ENCODE measurements at places on chromosomes 1 and 21.

DNA sequence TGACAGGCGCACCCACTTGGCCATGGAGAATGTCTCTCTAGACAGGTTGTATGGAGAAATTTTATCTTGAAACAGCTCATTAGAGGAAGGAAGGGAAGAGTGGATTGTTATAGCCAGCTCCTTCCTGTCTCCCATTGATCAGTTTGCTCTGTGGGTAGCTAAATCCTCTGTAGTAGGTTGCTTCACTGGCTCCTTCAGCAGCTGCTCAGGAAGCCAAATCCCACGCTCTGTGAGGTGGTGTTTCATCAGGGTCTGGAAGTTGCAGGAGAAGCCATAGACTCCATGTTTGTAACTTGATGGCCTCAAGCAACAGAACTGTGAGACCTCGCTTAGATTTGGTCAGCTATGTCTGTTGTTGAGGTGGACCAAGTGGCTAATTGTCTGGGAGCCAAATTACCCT lies 6.8 kb upstream of the NFYC start:
- no peak for DNase-seq

GRCh38 chr1:113684153-113684541 lies 75.1 kb downstream of the PHTF1 start:
- no peak for DNase-seq

- DNase-seq = no peak
Observed at GRCh38 chr21:16180614-16181013, 450.8 kb downstream of the USP25 start.

- DNase-seq = no peak
Observed at GRCh38 chr1:83511146-83511726, 487.7 kb downstream of the TTLL7 start.

GRCh38 chr1:241270016-241270415 lies 87.0 kb downstream of the RGS7 start:
- no peak for DNase-seq

GRCh38 chr1:76833151-76833550 lies 34.1 kb upstream of the ST6GALNAC5 start:
- DNase-seq = no peak

DNA sequence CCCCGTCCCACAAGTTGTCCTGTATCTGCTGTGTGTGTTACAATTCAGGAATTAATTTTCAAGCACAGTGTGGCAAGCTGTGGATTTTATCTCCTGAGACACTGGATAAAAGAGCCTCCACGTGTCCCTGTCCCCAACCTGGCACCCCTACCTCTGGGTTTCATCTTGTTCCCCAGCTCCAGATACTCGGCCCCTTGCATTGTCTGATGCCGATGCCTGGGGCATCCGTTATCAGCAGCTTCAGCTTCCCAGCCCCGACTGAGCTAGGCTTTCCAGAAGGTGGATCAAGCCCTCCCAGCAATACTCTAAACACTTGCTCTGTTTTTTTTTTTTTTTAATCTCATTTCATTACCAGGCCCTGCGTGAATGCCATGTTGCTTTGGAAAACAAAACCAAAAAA lies 159.4 kb downstream of the PLXNA2 start:
- no peak for DNase-seq

GRCh38 chr1:185408700-185409270 lies 91.7 kb upstream of the IVNS1ABP start:
- no peak for DNase-seq

DNA sequence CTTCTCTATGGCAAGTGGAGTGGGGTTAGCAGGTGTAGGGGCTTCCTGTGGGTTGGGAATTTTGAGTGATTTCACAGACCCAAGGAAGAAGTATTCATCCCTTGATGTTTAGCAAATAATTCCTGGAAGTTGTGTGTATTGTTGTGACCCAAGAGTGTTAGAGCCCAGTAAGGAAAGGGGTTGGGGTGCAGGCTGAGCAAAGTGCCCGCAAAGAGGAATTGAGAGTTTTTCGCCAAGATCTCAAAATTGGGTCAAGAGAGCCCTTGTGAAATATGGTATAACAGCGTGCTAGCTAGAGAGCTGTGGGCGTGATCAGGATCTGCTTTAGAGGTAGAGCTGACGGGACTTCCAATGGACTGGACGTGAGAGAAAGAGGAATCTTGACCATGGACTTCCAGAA lies 73.0 kb upstream of the LAPTM5 start:
- DNase-seq = no peak

GRCh38 chr1:235864931-235865525 lies 1.7 kb downstream of the LYST start:
- DNase-seq = no peak

All from kidney (tissue), 22 donors.